ENCODE measurements at places on chromosomes 13 and 19.

DNA sequence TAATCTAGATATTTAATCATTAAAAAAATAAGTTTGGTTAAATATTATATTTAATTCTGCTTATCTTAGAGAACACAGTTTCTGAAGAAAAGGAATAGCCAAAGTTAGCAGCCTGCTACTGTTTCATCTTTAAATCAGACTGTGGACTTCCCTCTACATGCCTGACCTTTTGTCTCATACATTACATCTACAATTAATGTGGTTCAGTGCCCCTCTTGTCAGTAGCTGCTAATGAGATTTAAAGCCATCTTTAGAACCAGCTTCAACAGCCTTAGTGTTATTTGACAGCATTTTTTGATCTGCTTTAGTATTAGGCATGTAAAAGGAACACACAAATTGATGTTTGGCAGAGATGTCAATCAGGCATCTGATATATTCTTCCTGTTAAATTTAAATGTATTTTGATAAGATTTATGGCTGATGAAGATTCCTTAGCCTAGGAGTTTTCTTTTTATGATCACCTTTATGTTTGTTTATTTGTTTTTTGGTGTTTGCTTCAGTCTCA is 1925.8 kb upstream of the PRR20A start:
- DNase-seq = no peak

- DNase-seq = no peak
Measured at GRCh38 chr13:110811771-110812120, 98.2 kb downstream of the ING1 start.

DNA sequence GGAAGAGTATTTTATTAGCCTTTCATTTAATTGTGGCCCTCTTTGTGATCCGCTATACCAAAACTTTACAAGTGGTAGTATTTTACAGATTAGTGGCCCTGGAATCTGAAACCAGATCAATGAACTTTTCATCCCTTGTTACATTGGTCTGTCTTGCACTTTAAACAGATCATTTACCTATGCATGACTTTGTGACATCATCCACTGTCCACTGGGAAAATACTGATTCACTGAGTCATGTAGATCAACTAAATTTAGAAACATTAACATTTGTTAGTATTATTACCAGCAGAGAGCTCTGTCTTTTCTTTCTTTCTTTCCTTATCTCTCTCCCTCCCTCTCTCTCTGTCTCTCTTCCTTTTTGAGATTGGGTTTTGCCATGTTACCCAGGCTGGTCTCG is 17.5 kb downstream of the PCDH8 start:
- DNase-seq = no peak

DNA sequence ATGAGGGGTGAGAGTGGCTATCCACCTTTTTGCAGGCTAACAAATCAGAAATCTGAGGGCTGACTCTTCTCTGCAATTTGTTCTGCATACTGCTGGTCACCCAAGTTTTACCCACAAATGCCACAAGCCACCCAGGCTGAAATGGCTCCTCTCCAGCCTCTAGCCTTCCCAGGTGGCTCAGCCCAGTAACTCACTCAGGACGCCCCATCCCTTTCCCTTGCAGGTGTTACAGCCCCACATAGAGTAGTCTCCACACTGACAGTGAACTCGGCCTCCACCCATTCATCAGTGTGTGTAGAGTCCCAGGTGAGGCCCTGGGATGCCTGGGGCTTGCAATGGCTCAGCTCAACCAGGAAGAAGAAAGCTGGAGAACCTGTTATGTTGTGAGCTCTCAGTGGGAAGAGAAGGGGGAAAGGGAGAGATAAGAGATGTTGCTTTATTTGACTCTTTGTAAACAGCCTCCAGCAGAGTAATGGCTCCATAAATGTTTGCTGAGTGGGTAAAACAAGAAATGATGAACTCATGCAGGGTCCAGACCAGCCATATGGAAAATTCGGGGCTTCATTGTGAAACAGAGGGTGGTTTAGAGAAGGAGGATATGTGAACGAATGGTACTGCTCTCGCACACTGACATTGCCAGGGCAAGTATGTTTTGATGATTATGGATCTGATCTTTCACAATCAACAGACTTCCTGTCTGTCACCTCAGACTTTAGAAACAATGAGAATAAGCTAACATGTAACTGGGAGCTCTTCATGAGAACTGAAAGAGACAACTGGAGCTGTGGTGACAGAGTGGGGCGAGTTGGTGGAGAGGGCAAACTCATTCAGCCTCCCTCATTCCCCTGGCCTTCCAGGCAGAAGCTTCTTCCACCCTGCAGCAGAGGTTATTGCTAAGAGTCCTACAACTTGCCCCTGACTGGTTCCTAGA is 74.2 kb upstream of the RFC3 start:
- DNase-seq = no peak

DNA sequence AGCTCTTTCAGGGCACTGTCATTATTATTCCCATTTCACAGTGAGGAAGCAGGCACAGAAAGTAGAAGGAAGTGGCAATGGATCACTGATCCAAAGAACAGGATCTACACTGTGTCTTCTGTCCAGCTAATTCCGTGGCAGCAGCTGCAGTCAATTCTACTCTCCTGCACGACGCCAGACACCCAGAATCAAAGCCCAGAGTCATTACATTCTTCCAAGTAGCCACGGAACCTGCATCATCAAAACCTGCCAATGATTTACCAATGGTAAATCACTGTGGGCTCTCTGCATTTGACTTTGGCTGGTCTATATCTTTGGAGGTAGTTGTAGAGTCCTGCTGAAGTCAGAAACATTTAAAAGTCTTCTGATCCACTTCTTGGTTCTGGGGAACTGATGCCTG is 767.7 kb downstream of the LIG4 start:
- DNase-seq = no peak

Data from T follicular helper cell (primary cell).